ENCODE measurements at places on chromosomes 12 and 14.

GRCh38 chr12:106671840-106672239 is 89.0 kb downstream of the RFX4 start:
- DNase-seq, result no peak

DNA sequence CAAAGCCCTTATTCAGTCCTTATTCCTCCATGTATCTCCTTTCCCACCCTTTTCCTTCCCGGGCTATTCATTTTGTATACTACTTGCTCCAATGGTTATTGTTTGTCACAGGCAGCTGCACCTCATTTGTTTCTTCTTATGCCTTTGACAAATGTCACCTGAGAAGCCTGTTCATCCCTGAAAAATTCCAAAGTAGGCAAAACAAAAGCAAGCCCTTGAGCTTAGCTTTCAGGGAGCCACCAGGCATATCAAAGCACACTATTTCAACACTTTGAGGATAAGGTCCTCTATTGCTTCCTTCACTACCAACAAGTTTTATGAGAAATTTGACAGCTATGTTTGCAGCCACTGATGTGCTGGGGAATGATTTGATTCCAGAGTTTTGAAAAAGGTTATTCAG is 738.7 kb upstream of the LMO3 start:
- DNase-seq, result no peak

DNA sequence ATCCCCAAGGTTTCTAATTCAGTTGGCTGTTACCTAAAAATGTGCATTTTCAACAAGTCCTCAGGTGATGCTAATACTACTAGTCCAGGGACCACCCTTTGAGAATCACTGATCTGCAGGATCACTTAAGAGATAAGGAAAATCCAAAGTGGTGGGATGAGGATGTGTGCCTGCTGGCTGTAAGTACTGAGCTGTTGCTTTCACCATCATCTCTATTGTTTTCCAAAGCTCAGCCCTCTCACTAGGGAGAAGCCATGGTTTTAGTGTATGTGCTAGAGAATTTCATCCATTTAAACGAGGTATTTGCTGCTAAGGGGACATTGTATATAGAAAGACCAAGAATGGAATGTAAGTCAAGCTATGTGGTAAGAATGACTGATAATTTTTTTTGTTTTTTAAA is 202.3 kb downstream of the KIF21A start:
- DNase-seq, result no peak

GRCh38 chr12:70032076-70032475 is 207.0 kb downstream of the MYRFL start:
- no peak for DNase-seq

DNA sequence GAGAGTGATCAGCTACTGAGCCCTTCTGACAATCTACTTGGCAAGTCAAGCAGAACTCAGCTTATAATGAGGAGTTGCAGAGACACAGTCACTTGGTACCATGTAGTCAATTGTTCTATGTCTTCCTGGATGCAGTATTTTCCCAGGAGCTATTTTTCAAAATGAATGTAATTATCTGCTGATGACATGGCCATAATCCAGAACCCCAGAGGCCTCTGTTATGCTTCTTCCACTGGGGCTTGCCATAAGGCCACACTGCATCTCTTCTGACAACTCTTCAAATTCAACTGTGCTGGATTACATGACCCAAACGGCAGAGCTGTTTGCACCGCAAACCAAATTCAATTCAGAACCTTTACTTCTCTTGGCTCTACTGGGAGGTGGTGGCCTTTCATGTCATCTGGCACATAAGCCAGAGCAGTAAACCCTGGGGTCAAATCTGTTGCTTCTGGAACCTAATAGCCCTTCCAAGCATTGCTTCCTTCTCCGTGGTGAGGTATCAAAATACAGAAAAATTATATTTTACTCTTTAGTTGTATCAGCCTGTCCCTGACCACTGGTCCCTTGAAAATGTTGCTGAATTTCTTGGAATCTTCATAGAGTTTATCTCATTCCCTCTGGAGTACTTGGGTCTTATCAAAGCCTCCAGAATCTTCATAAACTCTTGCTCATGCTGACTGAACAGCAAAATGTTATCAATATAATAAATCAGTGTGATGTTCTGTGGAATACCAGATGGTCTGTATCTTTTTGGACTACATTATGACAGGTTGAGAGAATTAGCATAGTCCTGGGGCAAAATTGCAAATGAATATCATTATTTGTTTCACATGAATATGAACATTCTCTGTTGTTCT is 79.4 kb upstream of the DCN start:
- DNase-seq, result no peak

GRCh38 chr12:39807043-39807442 is 187.4 kb upstream of the ABCD2 start:
- DNase-seq, result no peak

GRCh38 chr12:64469455-64470142 is 17.7 kb downstream of the TBK1 start:
- DNase-seq, result no peak

DNA sequence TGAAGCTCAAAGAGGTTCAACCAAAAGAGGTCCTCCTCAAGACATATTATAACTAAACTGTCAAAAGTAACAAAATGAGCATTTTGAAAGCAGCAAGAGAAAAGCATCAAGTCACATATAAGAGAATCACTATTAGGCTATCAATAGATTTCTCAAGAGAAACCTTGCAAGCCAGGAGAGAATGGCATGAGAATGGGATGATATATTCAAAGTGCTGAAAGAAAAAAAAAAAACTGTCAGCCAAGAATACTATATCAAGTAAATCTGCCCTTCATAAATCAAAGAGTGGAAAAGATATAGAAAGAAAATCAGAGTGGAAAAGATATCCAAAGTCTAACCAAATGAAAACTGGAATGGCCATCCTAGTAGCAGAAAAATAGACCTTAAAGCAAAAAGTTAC is 39.3 kb upstream of the TSPAN11 start:
- no peak for DNase-seq

DNA sequence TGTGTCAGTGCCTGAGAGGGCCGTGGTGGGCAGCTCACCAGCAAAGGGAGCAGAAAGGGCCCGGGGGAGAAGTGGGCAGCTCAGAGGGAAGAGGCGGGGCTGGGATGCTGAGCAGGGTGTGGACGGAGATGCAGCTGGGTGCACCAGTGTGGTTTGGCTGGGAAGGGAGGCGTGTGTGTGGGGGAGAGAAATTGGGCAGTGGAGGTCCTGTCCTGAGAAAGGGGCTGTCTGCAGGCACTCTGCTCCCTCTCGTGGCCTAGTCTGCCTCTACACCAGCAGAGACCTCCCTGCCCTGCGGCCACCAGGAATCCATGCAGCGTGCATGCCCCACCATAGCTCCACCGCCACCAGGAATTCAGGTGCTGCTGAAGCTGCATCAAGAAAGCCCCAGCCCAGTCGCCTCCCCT is 6.4 kb downstream of the TMEM121 start:
- no peak for DNase-seq

- DNase-seq, result no peak
These were observed 134.2 kb downstream of the KCNK10 start for GRCh38 chr14:88188745-88189416.

DNA sequence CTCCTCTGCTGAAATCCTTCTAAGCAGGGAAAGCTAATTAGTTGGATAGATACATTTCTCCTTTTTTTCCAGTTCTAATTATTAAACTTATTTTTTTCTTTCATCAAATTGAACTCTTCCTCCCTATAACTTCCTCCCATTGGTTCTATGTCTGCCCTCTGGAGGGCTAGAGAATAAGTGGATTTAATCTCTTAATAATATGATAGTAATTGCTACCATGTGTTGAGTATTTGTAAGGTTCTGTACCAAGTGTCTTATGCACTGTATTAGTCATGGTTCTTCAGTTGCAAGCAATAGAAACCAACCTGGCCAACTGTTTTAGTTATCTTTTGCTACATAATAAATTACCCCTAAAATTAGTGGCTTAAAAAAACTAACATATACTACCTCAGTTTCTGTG is 190.5 kb upstream of the PLXNC1 start:
- DNase-seq, result no peak

DNA sequence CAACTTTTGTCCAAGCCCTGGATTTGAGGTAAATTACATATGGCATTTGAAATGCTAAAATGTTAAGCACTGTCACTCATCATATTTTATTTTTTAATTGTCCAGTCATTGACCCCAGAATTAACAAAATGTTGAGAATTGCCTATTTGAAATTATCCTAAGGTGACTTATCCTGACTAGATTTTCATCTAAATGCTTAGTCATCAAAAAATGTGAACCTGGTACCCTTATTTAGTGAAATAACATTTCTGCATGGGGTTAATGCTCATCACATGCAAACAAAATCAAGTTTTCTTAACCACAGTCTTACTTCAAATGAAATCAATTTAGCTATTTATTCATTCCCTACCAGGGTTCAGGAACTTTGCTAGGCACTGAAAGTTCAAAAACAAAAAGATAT is 232.0 kb upstream of the DCN start:
- DNase-seq, result no peak

GRCh38 chr12:67433385-67434175 is 164.4 kb downstream of the CAND1 start:
- no peak for DNase-seq
